Temporal lobe (tissue), 4 donors: ENCODE measurements at places on chromosomes 5 and 9. TPM values are rescaled to one million over a fixed set of nuclear protein-coding genes. Genes with fewer than 3 reads are reported as not detected.

The ZNF366 gene
- 1.5 TPM for total RNA-seq

The FOXD4L4 gene
- 0.25 TPM for total RNA-seq

The PTPDC1 gene
- total RNA-seq, result 12.0 TPM

The LPAR1 gene
- 13.0 TPM for total RNA-seq

The TSLP gene
- total RNA-seq, result under 0.01 TPM

The ZMAT2 gene
- 53.6 TPM for total RNA-seq

The CMBL gene
- 7.6 TPM for total RNA-seq

The OTP gene
- total RNA-seq, result not detected

The ADAMTSL1 gene
- total RNA-seq, result 15.7 TPM

The COL5A1 gene
- 4.9 TPM for total RNA-seq

The OR1Q1 gene
- total RNA-seq, result not detected
